GM04504 (cell line): ENCODE measurements at places on chromosomes 11 and 22.

DNA sequence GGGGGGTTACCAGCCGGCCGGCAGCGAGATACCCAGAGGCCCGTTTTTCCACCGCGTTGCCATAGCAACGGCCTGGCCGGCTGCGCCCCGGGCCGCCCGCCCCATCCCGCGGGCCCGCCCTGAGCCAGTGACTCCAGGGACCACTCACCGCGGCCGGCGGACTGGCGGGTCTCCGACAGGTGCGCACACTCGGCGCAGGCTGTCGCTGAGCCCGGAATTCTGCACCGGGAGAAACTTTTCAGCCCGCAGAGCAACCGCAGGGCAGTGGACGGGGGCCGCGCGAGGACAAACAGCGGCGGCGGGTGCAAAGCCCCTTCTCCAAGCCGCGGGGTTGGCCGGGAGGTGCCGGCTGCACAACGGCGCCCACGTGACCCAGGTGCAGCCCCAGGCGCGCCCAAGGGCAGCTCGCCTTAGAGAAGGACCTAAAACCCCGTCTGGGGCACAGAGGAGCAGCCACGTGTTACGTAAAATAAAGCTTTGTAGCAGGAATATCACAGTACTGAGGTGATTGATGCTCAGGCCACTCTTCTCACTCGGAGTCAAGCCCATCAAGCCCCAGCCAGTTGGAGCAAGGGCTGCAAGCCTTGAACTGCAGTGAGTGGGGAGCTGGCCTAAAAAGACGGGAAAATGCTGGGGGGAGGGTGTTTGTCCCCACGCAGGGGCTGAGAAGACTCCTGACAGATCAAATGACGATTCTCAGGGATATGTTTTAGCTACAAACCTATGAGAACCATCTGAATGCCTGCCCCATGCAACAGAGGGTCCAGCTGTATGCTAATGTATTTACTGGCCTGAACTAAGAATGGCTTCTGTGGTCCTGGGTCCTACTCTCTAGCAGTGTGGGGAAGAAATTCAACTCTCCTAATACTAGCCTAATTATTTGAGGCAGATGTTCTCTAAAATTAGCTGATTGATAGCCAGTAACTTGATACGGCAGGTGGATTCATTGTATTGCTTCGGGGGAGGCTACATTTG is at the start of gene STK33:
TSS of gene STK33 (minus strand) at position 294 of the 975 bp plus-strand sequence. CDS start 119,323 bp downstream, outside the sequence.
- DNase-seq: no peak

GRCh38 chr11:14413307-14414069 is 54.5 kb upstream of the RRAS2 start:
- peak; percentile 40 for DNase-seq

DNA sequence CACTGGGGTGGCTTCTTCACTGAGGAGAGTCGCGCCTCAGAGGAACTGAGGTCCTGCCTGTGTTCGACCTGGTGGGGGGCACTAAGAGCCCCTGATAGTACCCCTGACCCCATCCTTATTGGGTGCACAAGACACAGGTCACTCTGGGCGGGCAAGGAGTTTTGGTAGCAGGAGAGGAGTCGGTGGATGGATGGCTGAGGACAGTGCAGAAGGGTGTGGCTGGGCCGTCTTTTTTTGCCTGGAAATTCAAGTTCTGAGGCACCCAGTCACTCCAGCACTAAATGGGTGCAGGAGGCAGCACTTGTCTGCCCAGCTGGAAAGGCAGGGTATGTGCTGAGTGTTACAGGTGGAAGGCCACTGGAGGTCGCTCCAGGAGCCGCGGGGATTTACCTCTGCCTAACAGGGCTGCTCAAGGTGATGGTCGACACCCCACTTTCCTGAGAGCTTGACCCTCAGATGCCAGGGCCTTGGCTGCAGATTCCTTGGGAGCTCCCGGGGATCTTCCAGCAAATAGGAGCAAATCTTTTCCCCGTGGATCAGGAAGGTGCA is 960 bp downstream of the TSSC4 start:
- no peak for DNase-seq

- no peak for DNase-seq
Measured at GRCh38 chr11:57871231-57871630, 109.6 kb downstream of the CTNND1 start.

- DNase-seq: no peak
Measured at GRCh38 chr11:120738516-120739046, 227.0 kb downstream of the GRIK4 start.

GRCh38 chr11:95920460-95921105 is 3.3 kb downstream of the MTMR2 start:
- DNase-seq: no peak

DNA sequence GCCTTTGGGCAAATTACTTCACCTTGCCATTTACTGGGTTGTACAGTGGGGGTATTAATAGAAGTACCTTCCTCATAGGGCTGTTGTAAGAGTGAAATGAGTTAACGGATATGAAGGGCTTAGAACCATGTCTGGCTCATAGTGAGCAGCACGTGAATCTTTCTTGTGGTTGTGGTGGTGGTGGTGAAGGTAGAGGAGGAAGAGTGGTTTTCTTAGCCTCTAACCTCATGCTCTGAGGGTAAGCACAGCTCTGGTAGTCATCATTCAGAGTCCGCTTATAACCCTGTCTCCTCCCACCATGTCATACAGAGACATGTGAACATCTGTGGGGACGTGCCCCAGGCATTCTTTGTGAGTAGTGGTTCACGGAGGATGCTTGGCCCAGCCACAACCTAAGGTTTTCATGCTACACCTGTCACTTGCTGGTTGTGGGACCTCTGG is 43.6 kb downstream of the TEAD1 start:
- DNase-seq: no peak

DNA sequence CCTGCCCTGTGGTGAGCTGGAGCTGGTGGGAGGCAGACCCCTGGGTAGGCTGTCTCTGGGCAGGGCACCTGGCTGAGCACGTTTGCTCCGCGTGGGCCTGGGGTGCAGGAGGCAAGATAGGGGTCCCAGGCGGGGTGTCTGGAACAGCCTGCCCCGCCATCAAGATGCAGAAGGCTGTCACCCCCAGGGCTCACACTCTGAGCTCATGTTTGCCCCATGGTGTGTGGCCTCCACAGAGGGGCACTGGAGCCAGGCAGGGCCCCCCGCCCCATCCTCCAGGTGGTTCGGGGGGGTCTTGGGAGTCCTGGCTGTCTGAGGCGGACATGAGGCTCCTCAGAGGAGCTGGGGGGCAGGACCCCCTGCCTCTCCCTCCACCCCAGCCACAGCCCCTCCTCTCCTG is 28.9 kb upstream of the CARS1 start:
- DNase-seq: no peak

DNA sequence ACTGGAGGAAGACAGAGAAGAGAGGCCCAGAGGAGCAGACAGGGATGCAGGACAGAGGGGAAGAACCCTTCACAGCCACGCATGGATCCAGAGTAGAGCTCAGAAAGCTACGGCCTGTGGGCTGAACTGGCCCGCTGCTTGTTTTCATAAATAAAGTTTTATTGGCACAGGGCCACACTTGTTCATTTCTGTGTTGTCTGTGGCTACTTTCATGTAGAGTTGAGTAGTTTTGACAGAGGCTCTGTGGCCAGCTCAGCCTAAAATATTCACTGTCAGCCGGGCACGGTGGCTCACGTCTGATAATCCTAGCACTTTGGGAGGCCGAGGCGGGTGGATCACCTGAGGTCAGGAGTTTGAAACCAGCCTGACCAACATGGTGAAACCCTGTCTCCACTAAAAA is 26.2 kb upstream of the GAL start:
- no peak for DNase-seq

GRCh38 chr11:63853476-63853875 is 14.6 kb downstream of the MARK2 start:
- DNase-seq: no peak

GRCh38 chr11:95592471-95592870 is 197.1 kb downstream of the FAM76B start:
- no peak for DNase-seq

DNA sequence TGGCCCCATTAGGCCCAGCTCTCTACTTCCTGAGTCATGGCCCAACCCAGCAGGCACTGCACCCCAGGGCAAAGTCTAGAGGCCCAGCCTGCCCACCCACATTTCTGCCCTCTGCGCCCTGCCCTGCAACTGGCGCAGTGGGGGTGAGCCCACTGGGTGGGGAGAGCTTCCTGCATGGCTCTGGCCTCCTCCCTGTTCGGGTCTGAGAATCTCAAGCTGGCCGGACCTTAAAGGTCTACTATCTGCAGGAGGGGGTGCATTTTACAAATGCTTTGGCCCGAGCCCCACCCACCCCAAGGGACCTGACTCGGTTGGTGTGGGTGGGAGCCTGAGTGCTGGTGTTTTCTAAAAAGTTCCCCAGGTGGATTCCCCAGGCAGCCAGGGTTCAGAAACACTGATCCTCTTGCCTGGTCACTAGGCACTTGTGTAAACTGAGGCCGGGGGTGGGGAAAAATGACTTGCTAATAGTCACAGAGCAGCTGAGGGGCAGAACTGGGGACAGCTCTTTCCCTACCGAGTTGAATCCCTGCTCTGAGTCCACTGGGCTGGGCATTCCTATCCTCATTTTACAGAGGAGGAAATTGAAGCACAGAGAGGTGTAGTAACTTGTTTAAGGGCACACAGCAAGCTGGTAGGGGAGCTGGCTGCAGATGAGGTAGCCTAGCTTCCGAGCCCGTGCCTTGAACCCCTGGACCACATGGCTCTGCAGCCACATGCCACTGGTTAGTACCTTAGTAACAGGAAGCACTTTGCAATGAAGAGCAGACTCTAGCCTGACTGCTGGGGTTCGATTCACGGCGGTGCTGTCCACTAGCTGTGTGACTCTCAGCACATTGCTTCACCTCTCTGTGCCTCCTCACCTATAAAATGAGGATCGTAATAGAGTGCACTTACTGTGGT is 36.3 kb downstream of the CD82 start:
- DNase-seq: no peak

- DNase-seq: no peak
Measured at GRCh38 chr11:118746988-118747585, 43.9 kb downstream of the DDX6 start.

GRCh38 chr11:120040151-120040840 is 97.6 kb downstream of the TRIM29 start:
- no peak for DNase-seq

DNA sequence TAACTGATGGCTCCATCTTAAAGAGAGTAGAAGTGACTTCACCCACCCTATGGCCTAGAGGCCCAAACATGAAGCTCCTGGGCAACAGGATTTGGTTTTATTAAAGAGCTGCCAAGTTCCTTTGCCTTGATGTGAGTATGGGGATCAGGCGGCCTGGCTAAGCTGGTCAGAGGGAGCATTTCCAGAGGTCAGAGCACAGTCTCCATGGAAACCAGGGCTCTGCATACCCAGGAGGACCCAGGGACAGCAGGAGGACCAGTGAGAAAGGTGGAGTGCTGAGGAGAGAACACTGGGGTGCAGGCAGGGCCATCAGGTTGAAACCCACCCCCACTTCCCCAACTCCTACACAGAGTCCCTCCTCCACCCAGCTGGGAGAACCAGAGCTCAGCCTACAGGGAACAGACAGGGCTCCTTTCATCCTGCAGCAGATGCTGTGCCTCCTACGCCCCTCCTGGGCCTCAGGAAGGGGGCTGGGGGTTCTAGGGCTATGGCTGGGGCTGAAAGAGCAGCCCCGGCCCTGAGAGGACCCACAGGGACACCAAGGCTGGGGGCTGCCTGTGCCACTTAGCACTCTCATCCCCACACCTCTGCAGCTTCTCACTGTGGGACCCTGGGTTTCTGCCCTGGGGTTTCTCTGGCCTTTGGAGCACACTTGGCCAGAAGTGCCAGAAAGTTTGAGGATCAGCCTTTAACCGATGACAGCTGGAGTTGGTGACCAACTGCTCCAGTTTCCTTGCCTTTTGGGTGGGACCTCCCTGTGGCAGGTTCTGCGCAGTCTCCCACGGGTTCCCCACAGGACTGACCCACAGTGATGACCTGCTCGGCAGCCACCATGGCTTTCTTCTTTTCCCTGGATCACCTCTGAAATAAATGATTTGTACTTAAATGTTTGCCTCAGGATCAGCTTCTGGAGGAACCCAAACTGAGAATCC is 13.8 kb upstream of the P2RY6 start:
- DNase-seq: no peak

DNA sequence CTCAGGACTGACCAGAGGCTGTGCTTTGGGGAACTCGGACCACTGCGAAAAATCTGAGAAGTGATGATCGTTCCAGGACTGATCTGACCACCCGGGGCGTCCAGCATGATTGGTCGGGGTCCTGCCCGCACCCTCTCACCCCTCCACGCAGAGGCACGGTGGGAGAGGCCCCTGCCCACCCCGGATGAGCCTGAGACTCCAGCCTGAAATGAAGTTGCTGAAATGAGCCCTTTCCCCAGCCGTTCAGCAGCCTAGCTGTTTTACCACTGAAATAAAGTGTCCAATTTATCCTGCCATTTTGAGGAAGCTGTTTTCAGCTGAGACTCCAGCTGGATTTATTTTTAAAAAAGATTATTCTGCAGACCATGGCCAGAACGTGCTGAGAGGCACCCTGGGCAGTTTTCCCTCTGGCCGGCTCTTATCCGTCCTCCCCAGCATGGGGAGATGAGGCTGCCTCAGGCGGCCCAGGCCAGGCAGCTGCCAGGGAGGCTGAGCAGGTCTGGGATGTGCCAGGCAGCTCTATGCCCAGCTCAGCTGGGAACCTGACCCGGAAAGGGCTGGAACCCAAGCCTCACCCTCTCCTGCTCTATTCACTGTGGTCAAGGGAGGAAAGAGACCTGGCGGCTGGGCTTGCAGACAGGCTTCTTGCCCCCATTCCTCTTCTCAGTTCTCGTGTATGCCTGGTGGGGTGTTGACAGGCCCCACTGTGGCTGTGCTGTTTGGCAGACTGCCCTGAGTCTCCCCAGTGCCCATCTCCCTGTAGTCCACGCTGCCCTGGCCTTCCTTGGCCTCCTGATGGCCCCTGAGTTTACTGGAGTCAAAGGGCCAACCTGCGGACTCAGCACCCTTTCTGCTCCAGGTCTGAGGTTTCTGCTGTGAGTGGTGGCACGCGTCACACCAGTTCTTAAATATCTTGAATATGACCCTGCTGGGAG is 161.0 kb upstream of the B3GAT1 start:
- no peak for DNase-seq

DNA sequence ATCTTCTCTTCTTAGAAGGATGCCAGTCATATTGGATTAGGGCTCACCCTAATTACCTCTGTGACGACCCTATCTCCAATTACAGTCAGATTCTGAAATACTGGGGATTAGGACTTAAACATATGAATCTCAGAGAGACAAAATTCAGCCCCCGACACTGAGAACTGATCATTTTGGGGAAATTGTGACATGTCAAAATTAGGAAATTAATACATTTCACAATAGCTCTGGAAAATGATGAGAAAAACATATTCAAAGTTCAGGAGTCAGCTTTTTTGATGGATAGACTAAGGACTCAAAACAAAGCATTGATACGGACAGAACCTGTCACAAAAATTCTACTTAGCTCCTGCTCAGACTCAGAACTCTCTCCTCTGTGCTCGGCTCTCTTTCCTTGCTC is 40.8 kb downstream of the COMMD9 start:
- DNase-seq: no peak
